ENCODE measurements at places on chromosomes 3 and 15. TPM values are rescaled to one million over a fixed set of nuclear protein-coding genes. Genes with fewer than 3 reads are reported as not detected.
A peak's percentile ranks its signal among the peaks of the same experiment; 100 is the strongest.

Gene PAQR5
- polyA plus RNA-seq, result 0.48 TPM

Gene NR1I2
- polyA plus RNA-seq, result 0.37 TPM

Gene IGF2BP2
- 4.6 TPM for polyA plus RNA-seq

Gene PDE12
- 7.3 TPM for polyA plus RNA-seq

Gene SPATA16
- not detected for polyA plus RNA-seq

Gene GPR15
- polyA plus RNA-seq, result not detected

Gene RETNLB
- not detected for polyA plus RNA-seq

Gene FAM3D
- polyA plus RNA-seq, result not detected

Gene INO80
- 15.2 TPM for polyA plus RNA-seq

Gene TEX55
- not detected for polyA plus RNA-seq

Gene TIMP4
- polyA plus RNA-seq, result 4.3 TPM

Gene GPR160
- polyA plus RNA-seq, result 0.74 TPM

Gene RBMS3
- polyA plus RNA-seq, result 11.6 TPM

Gene HAUS2
- 18.7 TPM for polyA plus RNA-seq

Gene TMEM108
- 4.2 TPM for polyA plus RNA-seq

Gene ATP10A
- polyA plus RNA-seq, result 0.79 TPM

Gene RBPMS2
- polyA plus RNA-seq, result 6.8 TPM

GRCh38 chr3:112297714-112298113 is 3.7 kb upstream of the SLC9C1 start:
- no peak for DNase-seq

DNA sequence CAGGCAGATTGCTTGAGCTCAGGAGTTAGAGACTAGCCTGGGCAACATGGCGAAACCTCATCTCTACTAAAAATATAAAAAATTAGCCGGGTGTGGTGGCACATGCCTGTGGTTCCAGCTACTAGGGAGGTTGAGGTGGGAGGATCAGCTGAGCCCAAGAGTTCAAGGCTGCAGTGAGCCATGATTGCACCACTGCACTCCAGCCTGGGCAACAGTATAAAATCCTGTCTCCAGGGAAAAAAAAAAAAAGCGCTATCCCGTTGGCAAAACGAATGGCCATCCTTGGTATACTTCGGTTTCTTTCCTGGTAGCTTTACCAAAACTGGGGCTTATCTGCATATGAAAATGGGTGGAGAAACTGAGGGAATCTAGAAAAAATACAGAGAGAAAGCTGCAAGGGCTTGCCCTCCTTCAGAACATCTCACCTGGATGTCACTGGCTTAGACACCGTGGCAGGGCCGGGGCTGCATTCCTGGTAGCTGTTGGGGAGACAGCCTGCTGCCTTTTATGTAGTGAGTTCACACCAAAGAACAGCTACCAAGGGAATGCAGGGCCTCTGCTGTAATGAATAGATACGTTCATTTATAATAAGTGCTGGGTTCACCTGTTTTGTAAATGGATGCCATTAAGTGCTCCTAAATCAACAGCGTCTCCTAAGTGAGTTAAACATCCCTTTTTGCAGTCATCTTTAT is 96.0 kb downstream of the IQSEC1 start:
- DNase-seq, result no peak

- peak; percentile 62 for DNase-seq
These were observed 146.2 kb downstream of the KLF13 start for GRCh38 chr15:31472636-31473384.

DNA sequence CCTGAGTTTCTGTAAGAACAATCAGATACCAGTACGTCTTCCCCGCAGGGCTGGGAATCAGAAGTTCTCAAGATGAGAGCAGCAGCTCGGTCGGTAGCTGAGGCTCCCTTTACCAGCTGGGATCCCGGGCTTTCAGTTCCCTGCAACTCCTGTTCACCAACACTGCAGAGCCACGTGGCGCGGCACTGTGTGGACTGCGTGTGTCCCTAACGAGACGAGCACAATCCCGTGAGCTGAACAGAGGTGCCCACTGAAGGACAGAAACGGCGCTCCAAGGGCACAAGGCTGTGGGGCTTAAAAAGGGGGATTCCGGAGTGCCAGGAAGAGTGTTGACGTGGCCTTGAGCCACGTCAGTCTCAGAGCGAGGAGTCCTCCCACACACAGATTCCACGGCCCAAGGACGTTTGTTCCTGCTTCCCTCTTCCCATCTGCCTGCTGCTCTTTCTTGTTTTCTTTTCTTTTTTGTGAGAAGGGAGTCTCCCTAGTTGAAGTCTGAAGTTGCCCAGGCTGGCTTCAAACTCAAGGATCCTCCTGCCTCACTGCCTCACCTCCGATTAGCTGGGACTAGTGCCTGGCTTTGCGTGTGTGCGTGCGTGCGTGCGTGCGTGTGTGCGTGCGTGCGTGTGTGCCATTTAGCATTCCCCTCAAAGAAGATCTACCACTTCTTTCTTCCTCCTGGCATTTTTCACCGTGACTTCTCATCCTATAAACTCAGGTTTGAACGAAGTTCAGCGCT is 37.1 kb upstream of the RPL35A start:
- DNase-seq, result peak; percentile 67

- no peak for DNase-seq
These were observed 49.2 kb downstream of the CTDSPL start for GRCh38 chr3:37910671-37911400.

DNA sequence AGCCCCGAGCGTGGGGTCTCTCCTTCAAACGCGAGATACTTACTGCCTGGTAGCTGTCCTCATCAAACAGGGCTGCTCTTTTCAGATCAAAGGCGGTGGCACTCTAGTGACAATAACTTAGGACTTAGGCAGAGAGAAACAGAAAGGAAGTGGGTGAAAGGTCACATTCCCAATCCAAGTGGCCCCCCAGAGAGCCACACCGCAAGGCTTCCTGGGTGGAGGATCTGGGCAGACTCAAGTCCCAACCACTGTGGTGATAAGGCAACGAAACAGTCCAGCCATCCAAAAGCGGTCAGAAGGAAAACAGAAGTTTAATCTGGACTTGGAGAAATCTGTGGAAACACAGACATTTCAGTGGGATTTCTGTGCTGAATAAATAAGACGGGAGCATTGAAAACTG is 227.2 kb downstream of the ADAMTS17 start:
- DNase-seq, result peak; percentile 66

DNA sequence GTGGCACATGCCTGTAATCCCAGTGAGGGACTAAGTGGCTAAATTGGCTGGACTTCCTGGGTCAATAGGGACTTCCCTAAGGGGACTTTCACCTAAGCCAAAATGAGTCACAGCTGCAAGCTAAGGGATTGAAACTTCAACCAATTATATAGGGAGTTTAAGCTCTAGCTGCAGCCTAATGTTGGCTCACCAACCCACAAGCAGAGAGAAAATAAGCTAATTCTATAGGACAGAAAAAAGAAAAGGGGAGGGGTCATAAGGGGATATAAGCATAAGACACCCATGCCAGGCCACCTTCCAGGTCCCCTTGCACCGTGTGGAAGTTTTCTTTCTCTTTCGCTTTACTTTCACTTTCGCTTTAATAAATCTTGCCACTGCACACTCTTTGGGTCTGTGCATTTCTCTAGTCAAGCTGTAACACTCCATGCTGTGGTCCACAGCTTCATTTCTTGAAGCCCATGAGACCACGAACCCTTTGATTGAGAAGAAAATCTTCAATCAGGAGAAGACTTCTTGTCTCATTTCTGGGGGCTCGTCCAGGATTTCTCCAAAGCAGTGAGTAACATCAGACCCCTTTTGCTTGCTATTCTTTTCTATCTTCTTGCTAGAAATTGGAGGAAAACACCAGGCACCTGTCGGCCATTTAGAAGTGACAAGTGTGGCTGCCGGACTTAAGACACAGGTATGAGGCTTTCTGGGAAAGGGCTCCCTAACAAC is 192.3 kb downstream of the IGSF11 start:
- DNase-seq, result no peak

- DNase-seq, result no peak
These were observed 459.4 kb upstream of the CBLB start for GRCh38 chr3:106328224-106328623.

- no peak for DNase-seq
These were observed 45.2 kb downstream of the KLHL25 start for GRCh38 chr15:85749261-85750151.

GRCh38 chr3:54447427-54447826 is 325.1 kb downstream of the CACNA2D3 start:
- DNase-seq, result no peak

DNA sequence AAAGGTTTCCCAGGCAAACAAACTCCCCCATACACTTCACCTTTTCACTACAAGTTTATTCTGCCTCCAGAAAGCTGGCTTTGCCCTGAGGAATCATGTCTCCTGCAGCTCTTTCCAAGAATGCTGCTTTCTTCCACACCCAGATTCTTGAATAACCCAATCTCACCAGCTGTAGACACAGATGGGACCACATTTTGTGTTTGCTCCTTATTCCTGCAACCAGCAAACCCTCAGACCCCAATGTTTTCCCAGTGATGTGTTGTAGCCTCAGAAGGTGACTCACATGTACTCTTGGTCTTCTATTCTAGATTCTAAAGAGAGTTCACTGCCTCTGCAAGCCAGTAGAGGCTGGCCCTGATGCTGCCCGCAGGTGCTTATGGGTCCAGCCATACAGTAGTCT is 23.6 kb upstream of the TRIM59 start:
- no peak for DNase-seq

DNA sequence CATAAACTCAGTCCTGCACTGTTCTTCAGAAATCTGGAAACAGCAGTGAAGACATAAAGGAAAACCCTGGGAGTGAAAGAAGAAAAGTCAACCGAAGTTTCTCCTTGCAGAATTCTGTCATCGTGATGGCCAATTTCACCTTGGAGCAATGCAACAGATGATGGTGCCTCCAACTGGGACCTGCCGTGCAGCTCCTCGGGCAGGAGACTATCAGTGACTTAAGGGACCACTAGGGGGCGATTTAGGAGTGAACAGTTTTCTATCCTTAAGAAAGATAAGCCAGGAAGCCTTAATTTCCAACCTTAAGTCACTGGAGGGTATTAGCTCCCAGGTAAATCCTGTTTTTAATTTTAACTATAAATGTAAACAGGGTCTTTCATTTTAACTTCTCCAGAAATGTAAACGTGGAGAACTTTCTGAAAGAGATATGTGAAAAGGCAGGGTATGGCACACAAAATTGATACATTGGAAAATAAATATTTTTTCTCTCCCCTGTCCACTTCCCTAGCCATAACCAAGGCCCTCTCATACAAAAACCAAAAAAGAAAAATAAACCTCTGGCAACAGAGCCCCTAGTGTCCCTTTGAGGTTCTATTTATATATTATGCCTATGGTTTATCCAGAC is 116.3 kb downstream of the PDZRN3 start:
- DNase-seq, result no peak

DNA sequence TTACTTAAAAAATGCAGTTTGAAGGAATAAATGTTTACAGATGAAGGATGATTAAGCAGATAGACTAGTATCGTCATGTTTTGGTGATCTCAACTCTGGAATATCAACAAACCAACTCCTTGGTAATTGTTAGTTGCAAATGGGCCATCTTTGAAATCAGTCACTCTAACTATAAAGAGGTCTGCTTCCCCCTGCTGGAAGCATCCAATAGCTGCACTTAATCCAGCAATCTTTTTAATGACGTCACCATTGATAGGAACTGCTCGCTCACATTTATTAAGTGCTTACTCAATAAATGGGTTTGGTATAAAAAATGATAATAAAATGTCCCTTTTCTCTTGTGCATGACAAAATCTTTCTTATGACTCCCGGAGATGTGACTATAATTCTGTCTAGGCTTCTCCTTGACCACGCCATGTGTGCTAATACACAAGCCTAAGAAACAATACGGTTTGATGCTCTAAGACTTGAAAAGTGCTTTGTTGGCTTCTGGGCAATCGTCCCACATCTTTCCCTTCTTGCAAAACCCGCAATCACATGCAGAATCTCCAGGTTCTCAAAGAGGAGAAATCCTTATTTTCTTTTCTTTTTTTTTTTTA is 227.6 kb upstream of the POU1F1 start:
- DNase-seq, result no peak

GRCh38 chr3:187957165-187957581 is 196.8 kb upstream of the LPP start:
- DNase-seq, result no peak

- no peak for DNase-seq
These were observed 5.7 kb upstream of the TBC1D2B start for GRCh38 chr15:78083186-78083585.

GRCh38 chr3:55518451-55518850 is 31.3 kb upstream of the WNT5A start:
- no peak for DNase-seq

DNA sequence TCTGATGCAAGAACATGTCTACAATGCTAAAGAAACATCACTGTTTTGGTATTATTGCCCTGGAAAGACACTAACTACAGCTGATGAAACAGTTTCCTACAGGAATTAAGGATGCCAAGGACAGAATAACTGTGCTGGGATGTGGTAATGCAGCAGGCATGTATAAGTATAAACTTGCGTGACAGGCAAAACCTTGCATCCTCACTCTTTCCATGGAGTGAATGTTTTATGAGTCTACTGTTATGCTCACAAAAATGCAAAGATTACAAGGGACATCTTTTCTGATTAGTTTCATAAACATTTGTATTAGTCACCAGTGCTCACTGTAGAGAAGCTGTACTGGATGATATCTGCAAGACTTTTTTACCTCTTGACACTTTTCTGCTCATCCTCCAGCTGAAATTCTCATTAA is 143.6 kb downstream of the NAALADL2 start:
- no peak for DNase-seq

DNA sequence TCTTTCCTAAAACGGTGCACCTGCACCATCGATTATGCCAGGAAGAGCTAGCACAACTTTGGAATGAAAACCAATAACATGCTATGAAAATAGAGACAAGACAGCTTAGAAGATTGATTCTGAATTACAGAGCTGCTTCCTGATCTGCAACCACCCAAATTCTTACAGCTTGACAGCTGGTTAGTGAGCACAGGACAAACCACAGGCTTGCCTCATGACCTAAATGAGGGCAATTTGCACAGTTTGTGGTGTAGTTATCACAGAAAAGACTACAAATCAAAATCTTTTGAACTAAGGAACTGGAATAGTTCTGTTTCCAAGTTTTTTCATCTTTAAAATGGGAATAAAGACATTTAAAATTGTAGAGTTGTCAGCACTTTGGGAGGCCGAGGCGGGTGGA is 533.5 kb downstream of the NAALADL2 start:
- no peak for DNase-seq

- peak; percentile 72 for DNase-seq
These were observed 93.0 kb upstream of the IGSF10 start for GRCh38 chr3:151553888-151554287.

DNA sequence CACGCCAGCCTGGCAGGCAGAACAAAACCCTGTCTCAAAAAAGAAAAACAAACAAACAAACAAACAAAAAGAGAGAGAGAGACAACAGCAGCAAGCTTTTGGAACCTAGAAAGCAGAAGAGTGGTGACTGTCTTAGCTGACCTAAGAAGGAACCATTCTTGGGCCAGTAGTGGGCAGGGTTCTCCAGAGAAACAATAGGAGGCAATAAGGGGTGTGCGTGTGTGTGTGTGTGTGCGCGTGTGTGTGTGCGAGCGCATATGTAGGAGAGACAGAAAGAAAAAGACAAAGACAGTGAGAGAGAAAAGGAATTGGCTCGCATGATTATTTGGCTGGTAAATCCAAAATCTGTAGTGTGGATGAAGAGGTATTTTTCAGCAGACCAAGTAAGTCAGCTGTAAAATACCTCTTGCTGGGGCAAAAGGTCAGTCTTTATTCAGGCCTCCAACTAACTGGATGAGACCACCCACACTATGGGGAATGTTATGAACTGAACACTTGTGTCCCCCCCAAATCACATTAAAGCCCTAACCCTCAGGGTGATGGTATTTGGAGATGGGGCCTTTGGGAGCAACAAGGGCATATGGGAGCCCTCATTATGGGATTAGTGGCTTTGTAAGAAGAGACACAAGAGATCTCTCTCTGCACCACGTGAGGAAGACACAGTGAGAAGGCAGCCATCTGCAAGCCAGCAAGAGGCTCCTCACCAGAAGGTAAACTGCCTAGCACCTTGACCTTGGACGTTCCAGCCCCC is 15.1 kb upstream of the BLM start:
- no peak for DNase-seq

Measured in ovary (tissue), 10 donors.